ENCODE measurements at places on chromosomes 7 and 10. TPM values are rescaled to one million over a fixed set of nuclear protein-coding genes. Genes with fewer than 3 reads are reported as not detected.

Gene ARHGEF35
- total RNA-seq, result 2.5 TPM

Gene GRID2IP
- total RNA-seq, result not detected

Gene ANKRD22
- total RNA-seq, result 0.58 TPM

Gene GIMAP8
- not detected for total RNA-seq

Gene CUEDC2
- 137 TPM for total RNA-seq

Gene SHH
- total RNA-seq, result not detected

Gene TAC1
- not detected for total RNA-seq

Gene SFTPA2
- not detected for total RNA-seq

Gene TMEM229A
- total RNA-seq, result not detected

Gene GDF10
- total RNA-seq, result not detected

Gene PNLIPRP3
- total RNA-seq, result not detected

Gene LIPM
- total RNA-seq, result not detected
